ENCODE measurements at places on chromosomes 3 and 15. TPM values are rescaled to one million over a fixed set of nuclear protein-coding genes. Genes with fewer than 3 reads are reported as not detected.

ADGRG7 gene
- polyA plus RNA-seq = not detected

PLSCR4 gene
- polyA plus RNA-seq = 42.5 TPM

FILIP1L gene
- polyA plus RNA-seq = 16.5 TPM

LINGO1 gene
- 16.7 TPM for polyA plus RNA-seq

NANOGP8 gene
- polyA plus RNA-seq = 1.1 TPM

LARP6 gene
- 105 TPM for polyA plus RNA-seq

LRRC49 gene
- polyA plus RNA-seq = 22.4 TPM
